ENCODE measurements at places on chromosomes 16 and 17.

- DNase-seq, result no peak
Observed at GRCh38 chr16:81813648-81814047, 34.6 kb downstream of the PLCG2 start.

- no peak for DNase-seq
Observed at GRCh38 chr16:88963583-88963982, 13.4 kb downstream of the CBFA2T3 start.

- DNase-seq, result no peak
Observed at GRCh38 chr17:38587947-38588787, 17.6 kb downstream of the SRCIN1 start.

- DNase-seq, result no peak
Observed at GRCh38 chr16:85273293-85273692, 161.0 kb upstream of the CIBAR2 start.

DNA sequence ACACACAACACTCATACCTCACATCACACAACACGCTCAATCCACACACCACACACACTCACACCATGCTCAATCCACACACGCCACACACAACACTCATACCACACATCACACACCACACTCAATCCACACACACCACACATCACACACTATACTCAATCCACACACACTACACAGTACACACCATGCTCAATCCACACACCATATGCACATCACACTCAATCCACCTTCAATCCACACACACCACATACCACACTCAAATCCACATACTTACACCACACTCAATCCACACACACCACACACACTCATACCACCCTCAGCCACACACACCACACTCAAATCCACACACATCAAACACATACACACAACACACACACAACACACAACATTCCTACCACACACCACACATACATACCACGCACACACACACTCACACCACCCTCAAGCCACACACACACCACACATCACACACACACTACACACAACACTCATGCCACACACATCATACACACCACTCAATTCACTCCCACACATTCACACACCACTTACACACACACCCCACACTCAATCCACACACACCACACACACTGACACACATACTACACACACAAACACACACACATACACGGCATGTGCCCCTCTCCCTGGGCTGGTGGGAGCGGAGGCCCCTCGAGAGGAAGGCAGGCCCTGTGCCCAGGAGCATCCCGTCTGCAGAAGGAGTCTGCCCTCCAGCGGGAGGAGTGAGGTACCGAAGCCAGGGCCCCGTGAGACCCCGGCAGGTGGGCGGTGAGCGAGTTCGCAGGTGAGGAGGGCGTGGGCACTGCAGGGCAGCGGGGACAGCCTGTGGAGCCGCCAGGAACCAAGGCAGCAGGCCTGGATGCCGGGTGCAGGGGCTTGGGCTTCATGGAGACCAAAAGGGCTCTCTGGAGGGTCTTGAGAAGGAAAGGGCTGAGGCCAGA is 33.1 kb upstream of the RPTOR start:
- DNase-seq, result no peak

GRCh38 chr16:68503334-68503733 is 35.8 kb upstream of the ZFP90 start:
- no peak for DNase-seq

DNA sequence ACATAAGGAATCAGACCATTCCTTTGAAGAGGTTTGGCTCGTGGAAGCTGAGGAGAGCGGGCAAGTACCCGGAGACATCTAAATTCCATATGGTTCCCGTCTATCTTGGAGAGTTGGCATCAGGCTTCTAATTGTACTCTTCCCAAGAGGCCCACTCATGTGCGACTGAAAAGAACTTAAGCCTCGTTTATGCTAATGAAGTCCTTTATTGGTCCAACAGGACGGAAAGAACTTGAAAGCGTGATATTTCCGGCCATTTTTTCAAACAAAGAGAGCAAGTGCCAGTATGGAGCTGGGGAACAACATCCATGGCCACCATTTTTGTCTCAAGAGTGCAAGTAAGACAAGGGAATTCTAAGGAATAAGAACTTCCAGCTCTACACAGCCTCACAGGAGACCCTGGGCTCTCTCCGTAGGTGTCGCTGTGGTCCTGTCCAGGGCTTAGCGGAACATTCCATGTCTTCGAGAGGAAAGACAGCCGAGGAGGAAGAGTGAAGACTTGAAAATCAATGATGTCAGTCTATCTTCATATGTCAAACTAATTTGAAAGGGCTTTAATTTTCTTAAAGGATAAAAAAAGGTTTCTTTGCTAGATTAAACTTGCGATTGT is 566.0 kb upstream of the PSMD7 start:
- DNase-seq, result no peak

- DNase-seq, result no peak
Observed at GRCh38 chr17:73249700-73250099, 12.0 kb downstream of the CPSF4L start.

DNA sequence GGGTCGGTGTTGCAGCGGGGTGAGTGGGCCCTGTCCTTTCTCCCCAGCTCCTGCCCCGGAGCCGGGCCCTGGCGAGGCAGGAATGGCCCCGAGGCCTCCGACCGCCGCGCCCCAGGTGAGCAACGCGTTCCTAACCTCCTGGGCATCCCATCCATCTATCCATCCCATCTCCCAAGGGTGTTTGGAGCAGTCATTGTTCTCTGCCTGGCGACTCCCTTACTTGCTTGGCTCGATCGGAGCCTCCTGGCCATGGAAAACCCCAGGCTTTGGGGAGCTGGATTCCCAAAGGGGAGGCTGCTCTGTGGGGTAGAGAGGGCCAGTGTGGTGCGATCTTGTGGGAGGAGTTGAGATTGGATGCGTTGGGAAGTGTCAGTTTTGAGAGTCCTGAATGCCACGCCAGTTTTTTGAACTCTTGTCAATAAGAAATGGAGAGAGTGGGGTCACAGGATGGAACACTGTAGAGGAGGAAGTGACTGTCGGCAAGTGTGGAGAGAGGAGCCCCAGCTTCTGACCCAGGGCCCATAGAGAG is 684 bp downstream of the ZFP90 start:
- no peak for DNase-seq

DNA sequence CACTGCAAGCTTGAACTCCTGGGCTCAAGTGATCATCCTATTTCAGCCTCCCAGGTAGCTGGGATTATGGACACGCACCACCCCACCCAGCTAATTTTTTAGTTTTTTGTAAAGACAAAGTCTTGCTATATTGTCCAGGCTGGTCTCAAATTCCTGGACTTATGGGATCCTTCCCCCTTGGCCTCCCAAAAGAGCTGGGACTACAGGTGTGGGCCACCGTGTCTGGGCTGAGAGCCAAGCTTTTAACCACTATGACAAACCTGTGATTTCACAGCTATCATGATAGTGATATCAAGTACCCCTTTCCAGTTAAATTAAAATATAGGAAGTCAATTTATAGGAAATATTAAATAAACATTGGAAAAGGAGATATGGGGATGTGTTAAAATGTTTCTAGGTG is 74.6 kb upstream of the IRX6 start:
- no peak for DNase-seq

- DNase-seq, result no peak
Observed at GRCh38 chr17:65366102-65366844, 195.2 kb downstream of the AXIN2 start.

DNA sequence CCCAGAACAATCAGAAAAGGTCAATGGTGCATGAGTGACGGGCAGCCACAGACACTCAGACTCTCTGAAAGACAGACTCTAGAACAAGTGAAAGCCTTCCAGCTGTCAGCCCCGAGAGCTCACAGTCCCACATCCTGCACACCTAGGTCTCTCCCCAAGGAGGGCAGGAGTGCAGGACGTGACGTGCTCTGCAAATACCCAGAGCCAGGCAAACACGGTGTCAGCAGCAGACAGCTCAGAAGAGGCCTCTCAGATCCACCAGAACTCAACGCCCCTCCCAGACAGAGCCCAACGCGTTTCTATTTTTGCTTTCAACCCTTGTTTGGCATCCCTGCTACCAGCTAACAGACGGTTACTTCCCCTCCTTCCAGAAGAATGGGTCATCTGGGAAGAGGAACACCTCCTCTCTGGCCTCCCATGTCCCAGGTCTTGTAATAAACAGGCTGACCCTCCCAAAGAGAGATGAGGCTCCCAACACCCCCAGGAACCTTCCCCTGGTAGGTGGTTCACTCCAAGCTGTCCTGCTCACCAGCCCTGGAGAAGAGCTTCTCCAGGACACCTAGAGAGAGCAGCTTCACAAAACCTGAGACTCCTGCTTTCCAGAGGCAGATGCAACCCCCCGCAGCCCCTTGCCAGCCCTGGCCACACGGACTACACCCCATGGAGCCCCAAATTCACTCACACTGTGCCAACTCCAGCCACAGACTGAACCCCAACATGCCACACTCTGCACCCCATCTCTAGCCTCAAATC is 7.6 kb downstream of the PITPNM3 start:
- DNase-seq, result no peak

DNA sequence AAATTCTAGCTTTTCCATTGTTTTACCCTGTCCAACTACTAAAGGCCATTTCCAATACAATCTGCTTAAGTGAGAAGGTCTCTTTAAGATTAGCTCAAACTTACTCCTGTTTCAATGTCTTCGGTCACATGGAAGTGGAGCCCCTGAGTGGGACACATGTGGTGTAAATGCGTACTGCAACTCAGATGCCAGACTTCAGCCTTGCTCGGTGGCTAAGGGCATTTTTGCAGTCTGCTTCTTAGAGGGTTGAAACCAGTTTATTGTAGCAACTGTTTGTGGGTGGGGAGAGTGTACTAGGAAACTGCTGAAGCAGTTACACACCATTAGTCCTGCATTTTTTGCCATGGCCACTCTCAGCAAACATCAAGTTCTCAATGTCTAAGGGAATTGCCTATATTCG is 140.6 kb downstream of the PARN start:
- DNase-seq, result no peak

- DNase-seq, result no peak
Observed at GRCh38 chr16:16120044-16120381, 103.3 kb downstream of the ABCC6 start.

- DNase-seq, result no peak
Observed at GRCh38 chr17:40467281-40467867, 24.1 kb downstream of the IGFBP4 start.

GRCh38 chr16:31505483-31505882 is 2.7 kb downstream of the RUSF1 start:
- no peak for DNase-seq

DNA sequence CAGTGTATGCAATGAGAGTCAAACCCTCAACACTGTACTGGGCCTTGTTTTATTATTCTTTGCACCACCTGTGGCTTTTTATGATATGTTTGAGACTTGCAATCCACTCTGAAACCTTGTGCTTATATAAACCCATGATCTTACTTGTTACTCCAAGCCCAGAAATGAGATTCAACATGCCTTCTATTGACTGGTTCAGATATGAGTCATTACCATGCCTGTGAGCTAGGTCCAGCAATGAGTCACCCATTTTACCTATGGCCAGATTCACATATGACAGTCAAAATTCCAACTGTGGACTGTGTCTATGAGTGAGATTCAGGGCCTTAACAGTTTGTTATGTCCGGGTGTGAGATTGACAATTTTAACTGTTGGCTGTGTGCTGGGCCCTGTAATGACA is 1846.1 kb downstream of the TP53TG3F start:
- no peak for DNase-seq

DNA sequence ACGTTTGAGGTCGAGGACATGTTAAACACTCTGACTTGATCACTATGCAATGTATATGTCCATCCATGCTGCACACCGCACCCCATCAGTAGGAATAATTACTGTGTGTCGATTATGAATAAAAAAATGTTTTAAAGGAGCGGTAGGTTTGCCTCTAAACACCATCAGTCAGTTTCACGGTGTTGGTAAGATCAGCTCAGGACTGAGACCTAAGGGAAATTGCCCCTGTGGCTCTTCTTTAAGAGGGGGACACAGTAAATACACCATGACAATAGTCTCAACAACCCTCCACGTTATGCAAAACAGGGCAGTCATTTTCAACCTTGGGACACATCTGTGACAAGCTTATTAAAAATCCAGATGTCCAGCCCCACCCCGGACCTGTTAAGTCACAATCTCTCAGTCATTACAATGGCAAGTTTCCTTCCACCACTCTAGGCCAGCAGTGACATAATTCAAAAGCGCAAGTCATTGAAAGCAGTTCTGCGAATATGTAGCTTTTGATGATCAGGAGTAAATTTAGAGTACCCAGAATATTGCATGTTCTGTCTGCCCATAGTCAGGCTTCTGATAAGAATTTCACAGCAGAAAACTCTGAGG is 1.2 kb downstream of the ATMIN start:
- DNase-seq, result no peak

- DNase-seq, result no peak
Observed at GRCh38 chr17:44601973-44602372, 44.7 kb downstream of the FZD2 start.

Data from GDM1 (cell line).